ENCODE measurements at places on chromosomes 12 and 14. TPM values are rescaled to one million over a fixed set of nuclear protein-coding genes. Genes with fewer than 3 reads are reported as not detected.

The RHOF gene
- polyA plus RNA-seq: 80.1 TPM

The CCDC196 gene
- not detected for polyA plus RNA-seq

The MYO1H gene
- polyA plus RNA-seq: not detected

The RNASE7 gene
- not detected for polyA plus RNA-seq

The IFT81 gene
- 0.45 TPM for polyA plus RNA-seq

The RNASE2 gene
- not detected for polyA plus RNA-seq

The SLC10A1 gene
- polyA plus RNA-seq: not detected

The LRP1-AS gene
- not detected for polyA plus RNA-seq

The MDM2 gene
- 7.6 TPM for polyA plus RNA-seq

The AHNAK2 gene
- polyA plus RNA-seq: not detected

The ANKRD33 gene
- polyA plus RNA-seq: not detected

The TRHDE gene
- polyA plus RNA-seq: not detected

The TAS2R31 gene
- not detected for polyA plus RNA-seq

The RIMBP2 gene
- polyA plus RNA-seq: not detected

The IGF1 gene
- not detected for polyA plus RNA-seq

The TEDC1 gene
- 7.6 TPM for polyA plus RNA-seq

The EEF1AKMT3 gene
- 4.2 TPM for polyA plus RNA-seq

The TARBP2 gene
- polyA plus RNA-seq: 27.0 TPM

The SPX gene
- polyA plus RNA-seq: not detected

The HOXC6 gene
- polyA plus RNA-seq: not detected

The ARHGAP9 gene
- polyA plus RNA-seq: 150 TPM

The PLD4 gene
- polyA plus RNA-seq: 0.08 TPM

The C12orf50 gene
- not detected for polyA plus RNA-seq

The REP15 gene
- polyA plus RNA-seq: not detected

The ATL1 gene
- 3.9 TPM for polyA plus RNA-seq

The PLBD1 gene
- polyA plus RNA-seq: 1.2 TPM

The GLIPR1L1 gene
- polyA plus RNA-seq: not detected

The TAPBPL gene
- 46.0 TPM for polyA plus RNA-seq

The CNTN1 gene
- not detected for polyA plus RNA-seq

The COX8C gene
- polyA plus RNA-seq: not detected

The KRT71 gene
- polyA plus RNA-seq: not detected

The DNAAF2 gene
- polyA plus RNA-seq: 10.1 TPM

The SART3 gene
- 33.3 TPM for polyA plus RNA-seq

The SCNN1A gene
- 0.06 TPM for polyA plus RNA-seq

The C12orf75 gene
- 130 TPM for polyA plus RNA-seq

The RPS6KL1 gene
- 3.6 TPM for polyA plus RNA-seq

The LHX5 gene
- not detected for polyA plus RNA-seq

The SIRT4 gene
- 3.2 TPM for polyA plus RNA-seq

The SLC38A6 gene
- polyA plus RNA-seq: 7.7 TPM

The STAC3 gene
- not detected for polyA plus RNA-seq

The TSPAN9 gene
- polyA plus RNA-seq: not detected

The RAB15 gene
- 4.2 TPM for polyA plus RNA-seq

The THTPA gene
- 15.6 TPM for polyA plus RNA-seq

The PTHLH gene
- polyA plus RNA-seq: not detected

The KERA gene
- polyA plus RNA-seq: not detected

Measured in naive thymus-derived CD8-positive, alpha-beta T cell (primary cell).